ENCODE measurements at places on chromosomes 6 and 20.

GRCh38 chr20:36591854-36592641 is 13.5 kb upstream of the RAB5IF start:
- DNase-seq = no peak

- no peak for DNase-seq
These were observed 65.7 kb downstream of the TRAM2 start for GRCh38 chr6:52511163-52511562.

GRCh38 chr20:49399329-49399728 is 83.1 kb downstream of the KCNB1 start:
- DNase-seq = no peak

DNA sequence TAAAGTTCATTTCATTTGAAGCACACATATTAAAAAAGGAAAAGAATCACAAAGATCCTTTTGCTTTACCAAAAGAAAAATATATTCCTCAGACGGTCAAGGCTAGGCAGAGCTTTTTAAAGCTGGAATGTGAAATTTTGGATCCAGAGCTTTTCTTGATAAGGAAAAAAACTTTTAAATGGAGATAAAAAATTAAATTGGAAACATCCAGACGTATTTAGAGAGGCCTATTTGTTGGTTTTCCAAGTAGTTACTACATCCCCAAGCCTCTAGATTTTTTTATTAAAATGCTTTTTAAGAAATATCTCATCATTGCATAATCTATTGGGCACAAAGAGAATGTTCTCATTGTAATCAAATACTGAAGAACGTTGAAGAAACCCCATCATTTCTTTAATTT is 385.7 kb upstream of the CITED2 start:
- DNase-seq = no peak

- DNase-seq = no peak
These were observed 76.0 kb downstream of the ADTRP start for GRCh38 chr6:11702500-11703130.

- no peak for DNase-seq
These were observed 44.1 kb downstream of the NUP153 start for GRCh38 chr6:17662585-17662984.

DNA sequence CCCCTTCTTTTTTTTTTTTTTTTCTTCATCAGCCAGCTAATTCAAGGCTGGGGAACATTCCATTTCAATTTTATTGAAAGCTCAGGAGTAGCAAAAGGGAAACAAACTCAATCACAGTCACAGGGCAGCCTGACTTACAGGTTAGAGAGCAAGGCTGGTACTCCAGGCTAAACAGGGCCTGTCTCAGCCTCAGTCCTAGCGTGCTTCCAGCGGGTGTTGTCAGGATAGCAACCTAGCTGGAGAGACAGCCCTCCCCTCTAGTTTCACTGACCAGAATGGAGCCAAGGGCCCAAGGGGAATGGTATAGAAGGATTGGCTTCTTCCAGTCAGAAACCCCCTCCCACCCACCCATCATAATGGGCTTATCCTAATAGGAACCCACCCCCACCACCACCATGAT is 132.9 kb downstream of the PXDC1 start:
- DNase-seq = no peak

GRCh38 chr20:51366155-51366886 is 176.2 kb downstream of the NFATC2 start:
- no peak for DNase-seq

DNA sequence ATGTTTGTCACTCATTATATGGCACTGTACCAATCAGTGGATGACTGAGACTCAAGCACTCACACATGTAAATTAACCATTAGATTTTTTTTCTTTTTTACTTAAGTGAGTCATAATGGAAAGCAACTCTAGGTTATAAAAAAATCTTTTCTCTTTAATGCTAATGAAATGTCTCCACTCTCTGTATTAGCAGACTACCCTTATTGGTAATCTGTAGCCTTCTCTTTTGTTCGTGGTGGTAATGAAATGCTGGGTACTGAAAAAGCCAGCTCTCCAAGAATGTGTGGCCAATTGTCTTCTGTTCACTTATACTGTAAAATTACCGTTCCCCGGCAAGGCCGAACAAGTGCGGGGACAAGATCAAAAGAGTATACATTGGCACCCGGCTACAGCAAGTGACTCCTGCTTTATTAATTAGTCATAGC is 69.0 kb downstream of the AFG1L start:
- no peak for DNase-seq

- no peak for DNase-seq
These were observed 64.9 kb downstream of the CRYBG1 start for GRCh38 chr6:106425382-106425781.

GRCh38 chr6:133136177-133136880 is 104.8 kb upstream of the EYA4 start:
- no peak for DNase-seq

- no peak for DNase-seq
These were observed 728.3 kb downstream of the MAFB start for GRCh38 chr20:39960522-39961428.

GRCh38 chr6:111418971-111419693 is 63.9 kb downstream of the REV3L start:
- no peak for DNase-seq

DNA sequence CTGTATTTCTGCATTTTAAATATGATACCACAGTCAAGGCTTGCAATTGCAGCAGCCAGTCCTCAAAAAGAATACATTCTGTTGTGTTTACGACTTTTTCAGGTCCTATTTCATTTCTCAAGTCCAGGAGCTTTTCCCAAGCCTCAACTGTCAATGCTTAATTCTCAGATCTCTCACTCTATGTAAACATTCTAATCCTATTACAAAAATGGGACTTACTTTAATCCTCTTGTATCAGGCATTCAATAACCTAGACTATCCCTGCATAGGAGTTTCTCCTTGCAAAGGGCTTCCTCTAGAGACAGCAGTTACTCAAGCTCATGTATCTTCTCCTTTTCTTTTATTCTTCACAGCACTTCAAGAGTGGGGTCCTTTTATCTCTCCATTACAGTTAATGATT is 1293.0 kb downstream of the GRIK2 start:
- DNase-seq = no peak

DNA sequence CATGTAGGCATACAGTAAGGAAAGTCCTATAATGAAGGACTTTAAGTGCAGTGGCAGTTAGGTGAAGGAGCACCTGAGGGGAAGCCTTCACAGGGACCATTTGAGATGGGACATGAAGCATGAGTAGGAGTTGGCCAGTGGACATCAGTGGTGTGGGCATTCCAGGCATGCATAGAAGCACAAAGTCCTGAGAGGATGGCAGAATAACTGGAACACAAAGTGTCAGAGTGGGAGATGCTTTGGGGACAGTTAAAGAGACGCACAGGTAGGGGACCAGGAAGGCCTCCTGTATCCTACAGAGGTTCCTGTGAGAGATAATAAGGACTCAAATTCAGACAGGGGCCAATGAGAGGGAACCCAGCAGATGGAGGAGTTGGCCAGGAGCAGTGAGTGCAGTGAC is 26.4 kb upstream of the EFHC1 start:
- DNase-seq = no peak

DNA sequence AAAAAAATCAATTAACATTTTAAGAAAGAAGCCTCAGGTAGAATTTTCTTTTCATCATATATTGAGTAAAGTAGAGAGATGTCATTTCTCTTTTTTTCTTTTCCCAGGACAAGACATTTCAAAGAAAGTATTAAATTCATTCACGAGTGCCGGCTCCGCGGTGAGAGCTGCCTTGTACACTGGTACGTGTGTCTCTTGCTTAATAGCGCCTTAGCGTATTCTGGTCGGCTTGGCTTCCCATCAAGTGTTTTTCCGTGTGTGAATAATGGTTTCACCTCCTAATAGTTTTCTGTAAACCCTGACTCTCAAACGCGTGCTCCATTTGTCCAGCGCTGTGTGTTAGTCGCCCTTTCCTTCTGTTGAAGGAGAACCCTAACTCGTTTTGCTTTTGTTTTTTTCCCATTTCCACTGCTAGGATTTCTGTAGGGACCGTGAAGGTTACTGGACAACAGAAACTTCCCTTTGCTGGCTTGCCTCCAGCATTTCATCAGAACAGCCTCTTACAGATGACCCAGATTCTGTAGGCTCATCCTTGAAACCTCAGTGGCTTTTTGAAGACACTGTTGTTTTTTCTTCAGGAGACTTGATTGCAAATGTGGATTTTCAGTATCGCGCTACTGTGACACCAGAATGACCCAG is 45.7 kb upstream of the IRF4 start:
- no peak for DNase-seq

- DNase-seq = no peak
These were observed 129.0 kb downstream of the REV3L start for GRCh38 chr6:111353912-111354462.

GRCh38 chr6:13280254-13280653 is 48.1 kb downstream of the TBC1D7 start:
- DNase-seq = no peak

GRCh38 chr6:117483645-117484016 is 1.2 kb downstream of the DCBLD1 start:
- no peak for DNase-seq

GRCh38 chr6:4812068-4812467 is 35.9 kb downstream of the CDYL start:
- DNase-seq = no peak

- DNase-seq = no peak
These were observed 160.6 kb downstream of the HIVEP2 start for GRCh38 chr6:142784344-142784743.

GRCh38 chr20:52124821-52125220 is 66.8 kb downstream of the ZFP64 start:
- DNase-seq = no peak

GRCh38 chr20:51526106-51526470 is 16.4 kb downstream of the NFATC2 start:
- DNase-seq = no peak

DNA sequence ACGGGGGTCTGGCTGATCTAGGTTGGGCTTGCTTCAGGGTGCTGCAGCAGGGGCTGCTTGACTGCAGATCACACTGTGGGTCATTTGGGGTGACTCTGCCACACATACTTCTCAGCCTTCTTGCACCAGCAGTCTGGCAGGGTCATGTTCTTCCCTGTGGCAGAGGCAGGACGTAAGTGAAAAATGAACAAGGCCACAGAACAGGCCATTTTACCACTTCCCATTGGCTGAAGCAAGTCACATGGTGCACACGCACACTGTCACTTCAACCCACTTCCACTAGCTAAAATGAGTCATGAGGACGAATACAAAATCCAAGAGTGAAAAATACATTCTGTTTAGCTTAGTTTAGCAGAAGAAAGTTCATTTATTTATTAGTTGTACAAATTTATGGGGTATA is 168.6 kb upstream of the GGTLC1 start:
- DNase-seq = no peak

DNA sequence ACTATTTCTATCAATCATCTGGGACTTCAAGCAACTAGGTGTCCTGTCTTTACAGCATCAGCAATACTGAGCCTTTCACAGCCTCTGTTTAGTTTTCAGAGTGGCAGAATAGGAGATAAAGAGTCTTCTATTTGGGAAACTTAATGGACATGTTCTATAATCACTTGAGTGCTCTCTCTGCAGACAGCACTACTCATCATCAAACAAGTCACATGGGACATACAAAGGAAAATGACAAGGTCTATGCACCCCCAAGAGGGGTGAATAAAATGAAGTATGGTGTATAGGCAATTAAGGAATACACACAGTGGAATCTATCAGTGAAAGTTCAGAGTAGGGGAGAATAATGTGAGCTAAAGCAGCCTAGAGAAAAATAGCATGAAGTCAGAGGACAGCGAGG is 237.8 kb upstream of the THEMIS start:
- DNase-seq = no peak

GRCh38 chr6:166903500-166903899 is 52.9 kb downstream of the RNASET2 start:
- no peak for DNase-seq

DNA sequence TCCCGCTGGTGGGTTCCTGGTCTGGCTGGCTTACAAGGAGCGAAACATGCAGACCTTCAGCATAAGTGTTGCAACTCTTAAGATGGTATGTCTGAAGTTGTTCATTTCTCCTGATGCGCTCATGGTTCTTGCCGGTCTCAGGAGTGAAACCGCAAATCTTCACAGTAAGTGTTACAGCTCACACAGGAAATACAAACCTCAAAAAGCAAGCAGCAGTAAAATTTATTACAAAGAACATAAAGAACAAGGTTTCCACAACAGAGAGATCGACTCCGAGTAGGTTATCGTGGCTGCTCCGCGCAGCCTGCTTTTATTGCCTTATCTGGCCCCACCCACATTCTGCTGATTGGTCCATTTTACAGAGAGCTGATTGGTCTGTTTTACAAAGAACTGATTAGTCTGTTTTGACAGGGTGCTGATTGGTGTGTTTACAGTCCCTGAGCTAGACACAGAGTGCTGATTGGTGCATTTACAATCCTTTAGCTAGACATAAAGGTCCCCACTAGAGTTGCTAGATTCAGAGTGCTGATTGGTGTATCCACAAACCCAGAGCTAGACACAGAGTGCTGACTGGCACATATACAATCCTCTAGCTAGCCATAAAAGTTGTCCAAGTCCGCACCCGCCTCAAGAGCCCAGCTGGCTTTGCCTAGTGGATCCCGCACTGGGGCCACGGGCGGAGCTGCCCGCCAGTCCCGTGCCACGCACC is 39.2 kb downstream of the TRIM27 start:
- DNase-seq = no peak

- no peak for DNase-seq
These were observed 35.7 kb downstream of the CEBPB start for GRCh38 chr20:50226093-50226974.

GRCh38 chr6:56259234-56260077 is 12.1 kb upstream of the COL21A1 start:
- no peak for DNase-seq

- no peak for DNase-seq
These were observed 94.0 kb downstream of the SCML4 start for GRCh38 chr6:107730106-107730505.

- peak; percentile 20 for DNase-seq
These were observed 625 bp upstream of the ECHDC1 start for GRCh38 chr6:127343809-127344659.

- no peak for DNase-seq
These were observed 1.4 kb upstream of the ZNF217 start for GRCh38 chr20:53595018-53595378.

All from NCI-H1417 treated with DMSO at 0.1 percent for 48 hours (cell line).